ENCODE measurements at places on chromosomes 2 and 18.

GRCh38 chr18:13317801-13318200 lies 99.2 kb downstream of the LDLRAD4 start:
- no peak for DNase-seq

DNA sequence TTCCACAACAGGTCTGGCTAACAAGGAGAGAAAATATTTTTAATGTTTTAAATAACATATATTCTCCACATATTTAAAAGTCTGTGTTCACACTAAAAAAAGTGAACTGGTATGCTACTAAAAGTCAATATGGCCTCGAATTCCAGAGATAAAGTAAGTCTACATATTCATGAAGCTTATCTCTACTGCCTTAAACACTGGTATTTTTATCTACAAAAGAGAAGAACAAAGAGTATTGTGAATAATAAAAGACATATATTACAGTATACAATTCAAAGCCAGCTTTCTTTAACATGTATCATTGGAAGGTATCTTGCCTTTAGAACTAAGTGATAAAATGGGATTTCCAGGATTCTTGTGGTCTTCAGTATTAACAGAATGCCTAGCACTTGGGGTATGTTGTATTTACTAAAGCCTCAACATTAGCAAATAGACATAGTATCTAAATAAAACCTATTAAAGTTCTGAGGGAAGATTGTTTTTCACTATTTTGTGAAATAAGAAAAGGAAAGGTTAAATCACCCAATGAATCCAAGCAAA lies 302.8 kb upstream of the CCDC68 start:
- no peak for DNase-seq

- DNase-seq, result no peak
Measured at GRCh38 chr2:42464631-42465030, 29.2 kb downstream of the KCNG3 start.

DNA sequence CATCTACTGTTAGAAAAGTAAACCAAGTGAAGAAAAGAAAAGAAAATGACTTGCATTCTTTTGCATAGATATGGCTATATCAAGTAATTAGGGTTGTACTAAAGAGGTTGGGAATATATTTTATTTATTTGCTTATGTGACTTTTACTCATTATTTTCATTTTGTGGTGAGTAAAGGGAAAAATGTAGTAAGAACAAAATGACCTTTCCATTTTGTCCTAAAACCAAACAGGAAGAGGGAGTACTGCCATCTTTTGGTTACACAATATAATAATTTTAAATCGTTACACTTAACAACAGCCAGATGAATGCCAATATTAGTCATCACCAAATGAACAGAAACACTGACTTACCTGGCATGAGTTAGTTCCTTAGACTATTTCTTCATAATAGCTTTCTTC lies 47.3 kb upstream of the NDUFV2 start:
- no peak for DNase-seq

DNA sequence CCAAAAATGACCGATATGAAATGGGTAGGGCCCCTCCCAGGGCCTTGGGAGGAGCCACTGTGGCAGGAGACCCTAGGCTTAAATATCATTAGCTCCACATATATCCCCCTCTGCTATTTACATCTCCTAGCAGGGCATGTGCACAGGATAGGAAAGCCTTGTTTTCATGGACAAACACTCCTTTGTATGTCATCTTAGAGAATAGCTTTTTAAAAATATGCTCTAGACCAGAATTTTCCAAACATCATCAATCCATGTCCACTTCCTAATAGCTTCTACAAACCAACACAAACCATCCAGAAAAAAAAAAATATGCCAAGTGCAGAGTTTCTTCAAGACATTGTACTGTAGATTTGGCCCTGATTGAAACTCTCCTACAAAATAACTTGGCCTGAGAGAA lies 10.8 kb downstream of the DAPL1 start:
- DNase-seq, result no peak

DNA sequence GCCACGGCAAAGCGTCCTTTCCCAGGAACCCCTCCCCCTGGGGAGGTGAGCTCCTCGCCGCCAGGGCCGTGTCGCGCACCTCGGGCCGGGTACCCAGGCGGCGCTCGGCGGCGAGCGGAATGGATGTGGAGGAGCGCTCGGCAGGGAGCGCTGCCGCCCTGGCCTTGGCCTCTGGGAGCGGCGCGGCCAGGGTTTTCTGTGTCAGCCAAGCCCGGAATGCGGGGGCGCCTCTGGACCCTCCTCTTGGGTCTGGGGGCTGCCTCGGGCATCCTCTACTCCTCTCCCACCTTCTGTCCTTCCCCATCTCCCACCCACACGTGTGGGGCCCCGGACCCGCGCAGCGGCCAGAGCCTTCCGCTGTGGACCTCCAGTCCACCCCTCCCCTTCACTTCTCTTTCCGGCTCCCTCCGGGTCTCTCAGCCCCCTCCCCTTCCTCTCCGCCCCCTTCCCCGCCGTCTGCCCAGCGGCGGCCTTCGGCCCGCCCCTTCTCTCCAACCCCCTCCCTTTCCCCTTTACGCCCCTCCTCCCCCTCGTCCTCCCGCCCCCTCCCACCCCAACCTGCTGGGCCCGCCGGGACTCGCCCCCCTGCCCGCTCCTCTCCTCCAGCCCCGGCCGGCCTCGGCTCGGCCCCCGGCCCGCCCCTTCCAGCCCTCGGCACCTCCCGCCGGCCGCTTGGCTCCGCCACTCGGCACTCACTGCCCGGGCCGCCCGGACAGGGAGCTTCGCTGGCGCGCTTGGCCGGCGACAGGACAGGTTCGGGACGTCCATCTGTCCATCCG lies at the start of gene MERTK:
Gene MERTK (plus strand): TSS at position 684 of the 779 bp plus-strand sequence. CDS start 129 bp downstream, outside the sequence.
- DNase-seq, result peak; percentile 88

DNA sequence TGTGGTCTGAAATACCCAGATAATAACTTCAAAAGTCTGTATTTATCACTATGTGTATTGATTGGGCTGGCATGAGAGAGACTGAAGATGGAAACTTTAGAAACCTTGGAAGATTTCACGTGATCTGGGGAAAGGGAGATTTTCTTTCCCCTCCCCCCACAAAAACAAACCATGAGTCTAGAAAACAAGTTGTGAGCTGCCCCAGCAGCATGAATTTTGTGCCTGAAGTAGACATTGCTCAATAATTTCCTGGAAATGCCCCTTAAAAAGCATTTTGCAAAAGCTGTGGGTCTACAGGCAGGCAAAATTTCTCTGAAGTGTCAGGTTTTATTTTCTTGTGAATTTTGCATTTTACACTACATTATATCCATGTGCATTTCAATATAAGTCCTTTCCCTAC lies 101.8 kb downstream of the ETAA1 start:
- no peak for DNase-seq

GRCh38 chr2:135163306-135163705 lies 111.2 kb downstream of the RAB3GAP1 start:
- DNase-seq, result no peak

DNA sequence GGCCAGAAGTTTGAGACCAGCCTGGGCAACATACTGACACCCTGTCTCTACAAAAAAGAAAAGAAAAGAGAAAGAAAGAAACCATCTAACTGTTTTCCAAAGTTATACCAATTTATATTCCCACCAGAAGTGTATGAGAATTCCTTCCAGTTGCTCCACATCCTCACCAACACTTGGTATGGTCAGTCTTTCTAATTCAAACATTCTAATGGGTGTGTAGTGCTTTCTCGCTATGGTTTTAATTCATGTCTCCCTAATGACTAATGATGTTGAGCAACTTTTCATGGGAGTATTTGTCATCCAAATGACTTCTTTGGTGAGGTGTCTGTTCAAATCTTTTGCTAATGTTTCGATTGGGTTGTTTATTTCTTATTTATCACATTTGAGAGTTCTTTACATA lies 10.5 kb upstream of the B3GNT7 start:
- DNase-seq, result no peak

DNA sequence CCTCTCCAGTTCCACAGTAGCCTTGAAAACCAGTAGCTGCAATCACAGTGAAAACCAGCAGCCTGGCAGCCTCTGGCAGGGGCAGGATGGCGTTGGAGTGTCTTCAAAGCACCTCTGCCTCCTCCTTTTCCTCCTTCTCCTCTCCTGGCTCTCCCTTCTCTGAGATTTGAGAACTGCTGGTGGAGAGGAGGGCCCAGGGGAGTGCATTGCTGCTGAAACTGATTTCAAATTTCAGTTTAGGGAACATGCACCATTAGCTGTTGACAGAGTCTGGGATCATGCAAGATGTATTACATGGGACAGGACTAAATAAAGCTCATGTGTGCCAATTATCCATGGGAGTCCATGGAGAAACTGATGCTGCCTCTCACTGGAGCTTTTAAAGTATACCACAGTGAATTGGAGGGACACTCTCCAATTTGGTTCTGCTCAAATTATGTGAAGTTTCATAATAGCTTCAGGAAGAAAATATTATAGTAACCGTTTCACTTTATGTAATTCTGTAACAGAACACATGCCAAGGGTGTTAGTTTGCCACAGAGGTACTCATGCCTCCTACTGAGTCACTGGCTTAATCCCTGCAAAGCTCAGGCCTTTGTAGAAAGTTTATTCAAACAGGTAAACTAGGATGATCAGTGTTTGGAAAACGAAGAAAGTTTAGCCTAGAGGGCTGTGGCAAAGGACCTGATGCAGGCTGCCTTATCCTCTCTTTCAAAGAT lies 146.1 kb downstream of the PRPF40A start:
- DNase-seq, result no peak

- DNase-seq, result no peak
Measured at GRCh38 chr18:62445386-62445917, 77.4 kb upstream of the ZCCHC2 start.

DNA sequence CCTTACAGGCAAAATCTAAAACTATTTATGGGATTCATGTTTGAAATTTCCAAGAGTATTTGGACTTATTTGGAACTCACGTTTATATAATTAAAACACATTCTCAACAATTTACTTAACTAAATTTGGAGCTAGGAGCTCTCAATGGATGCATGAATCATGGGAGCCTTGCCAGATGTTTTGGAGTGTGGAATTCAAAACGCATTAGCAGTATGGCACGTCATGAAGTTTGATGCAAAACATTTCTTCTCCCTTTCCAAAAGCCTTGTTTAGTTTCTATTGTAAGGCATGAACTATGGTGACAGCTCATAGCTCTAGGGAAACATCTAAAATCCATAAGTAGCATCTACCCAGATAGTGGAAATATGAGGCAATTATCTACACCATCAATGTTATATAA lies 701.6 kb downstream of the SATB2 start:
- no peak for DNase-seq

- DNase-seq, result no peak
Measured at GRCh38 chr2:135870571-135870970, 5.7 kb downstream of the MCM6 start.

DNA sequence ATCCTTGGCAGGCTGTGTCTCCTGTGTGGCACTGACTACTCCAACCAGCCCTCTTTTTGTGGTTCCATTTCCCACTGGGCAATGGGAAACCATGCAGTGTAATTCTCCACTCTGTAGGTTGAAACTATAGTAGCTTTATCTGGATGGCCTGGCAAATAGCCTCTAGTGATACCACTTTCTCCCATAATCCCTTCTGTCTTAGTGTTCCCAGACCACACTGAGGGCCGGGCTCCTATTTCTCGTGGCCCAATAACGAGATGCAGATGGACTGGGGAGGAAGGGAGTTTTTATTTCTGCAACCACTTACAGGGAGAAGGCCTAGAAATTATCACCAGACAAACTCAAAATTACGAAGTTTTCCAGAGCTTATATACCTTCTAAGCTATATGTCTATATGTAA lies 24.7 kb downstream of the SKA1 start:
- DNase-seq, result no peak

- DNase-seq, result peak; percentile 78
Measured at GRCh38 chr2:233691443-233692433, 952 bp upstream of the UGT1A6 start.

GRCh38 chr2:37649518-37649917 lies 21.9 kb downstream of the CDC42EP3 start:
- no peak for DNase-seq

- DNase-seq, result no peak
Measured at GRCh38 chr18:77001041-77001440, 131.5 kb downstream of the MBP start.

GRCh38 chr2:61882850-61883249 lies 5.6 kb downstream of the CCT4 start:
- no peak for DNase-seq

GRCh38 chr2:2660789-2661355 lies 329.8 kb upstream of the MYT1L start:
- DNase-seq, result no peak

- no peak for DNase-seq
Measured at GRCh38 chr18:2417861-2418610, 153.3 kb downstream of the METTL4 start.

- no peak for DNase-seq
Measured at GRCh38 chr2:218819093-218819492, 12.5 kb downstream of the PRKAG3 start.

- DNase-seq, result no peak
Measured at GRCh38 chr2:206915121-206915520, 24.2 kb upstream of the CPO start.

DNA sequence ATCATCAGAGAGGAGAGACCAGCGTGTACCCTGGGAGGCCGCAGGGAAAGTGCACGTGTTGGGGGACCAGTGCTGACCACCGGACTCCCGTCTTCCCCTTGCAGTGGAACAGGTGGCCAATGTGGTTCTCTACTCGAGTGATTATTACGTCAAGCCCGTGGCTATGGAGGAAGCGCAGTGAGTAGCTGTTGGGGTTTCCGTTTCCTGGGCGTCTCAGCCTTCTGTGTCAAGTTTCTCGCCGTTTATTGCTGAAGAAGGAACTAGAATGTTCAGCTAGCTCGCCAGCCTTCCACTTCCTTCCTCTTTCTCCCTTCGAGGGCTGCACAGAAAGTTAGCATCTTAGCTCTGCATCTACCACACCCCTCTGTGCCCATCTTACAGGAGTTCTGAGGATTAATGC lies 22.8 kb upstream of the DGKD start:
- no peak for DNase-seq

GRCh38 chr18:37529296-37529695 lies 36.3 kb downstream of the CELF4 start:
- no peak for DNase-seq

- DNase-seq, result no peak
Measured at GRCh38 chr2:525611-526010, 151.6 kb downstream of the TMEM18 start.
